T-helper 2 cell treated with Interferon-gamma antibody and Interleukin-4, amounts not matched to agents 5 μg/mL and 100 μg/mL, for 36 hours (primary cell): ENCODE measurements at places on chromosomes 2 and 18.

- DNase-seq, result no peak
These were observed 60.9 kb upstream of the TMEM17 start for GRCh38 chr2:62566847-62567246.

DNA sequence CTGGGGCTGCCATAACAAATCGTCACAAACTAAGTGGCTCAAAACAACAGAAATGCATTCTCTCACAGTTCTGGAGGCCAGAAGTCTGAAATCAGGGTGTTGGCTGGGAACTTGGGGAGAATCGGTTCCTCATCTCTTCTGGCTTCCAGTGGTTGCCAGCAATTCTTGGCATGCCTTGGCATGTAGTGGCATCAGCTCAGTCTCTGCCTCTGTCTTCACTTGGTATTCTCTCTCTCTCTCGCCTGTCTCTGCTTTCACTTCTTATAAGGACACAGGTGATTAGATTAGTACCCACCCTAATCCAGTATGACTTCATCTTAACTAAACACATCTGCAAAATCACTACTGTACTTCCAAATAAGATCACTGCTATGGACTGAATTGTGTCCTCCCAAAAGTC, 695.4 kb upstream of the ID2 start:
- DNase-seq, result no peak

- DNase-seq, result no peak
These were observed 8.9 kb upstream of the GIGYF2 start for GRCh38 chr2:232688201-232688600.

DNA sequence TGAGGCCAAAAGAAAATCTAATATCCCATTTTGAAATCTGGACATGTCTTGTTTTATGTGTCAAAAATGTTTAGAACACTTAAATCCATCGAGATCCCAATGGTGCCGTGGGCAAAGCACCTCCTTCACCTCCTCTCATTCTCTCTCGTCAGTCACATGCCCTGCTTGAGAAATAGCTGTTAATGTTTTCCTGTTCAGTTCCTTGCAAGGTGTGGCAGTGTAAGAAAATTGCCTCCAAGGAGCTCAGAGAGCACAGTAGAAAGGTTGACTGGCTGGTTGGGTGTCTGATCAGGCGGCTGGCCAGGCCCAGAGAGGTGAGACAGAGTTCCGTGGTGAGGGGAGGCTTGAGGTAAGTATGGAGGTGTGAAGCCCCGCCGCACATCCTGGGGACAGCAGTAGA, 210.2 kb downstream of the TSN start:
- no peak for DNase-seq

DNA sequence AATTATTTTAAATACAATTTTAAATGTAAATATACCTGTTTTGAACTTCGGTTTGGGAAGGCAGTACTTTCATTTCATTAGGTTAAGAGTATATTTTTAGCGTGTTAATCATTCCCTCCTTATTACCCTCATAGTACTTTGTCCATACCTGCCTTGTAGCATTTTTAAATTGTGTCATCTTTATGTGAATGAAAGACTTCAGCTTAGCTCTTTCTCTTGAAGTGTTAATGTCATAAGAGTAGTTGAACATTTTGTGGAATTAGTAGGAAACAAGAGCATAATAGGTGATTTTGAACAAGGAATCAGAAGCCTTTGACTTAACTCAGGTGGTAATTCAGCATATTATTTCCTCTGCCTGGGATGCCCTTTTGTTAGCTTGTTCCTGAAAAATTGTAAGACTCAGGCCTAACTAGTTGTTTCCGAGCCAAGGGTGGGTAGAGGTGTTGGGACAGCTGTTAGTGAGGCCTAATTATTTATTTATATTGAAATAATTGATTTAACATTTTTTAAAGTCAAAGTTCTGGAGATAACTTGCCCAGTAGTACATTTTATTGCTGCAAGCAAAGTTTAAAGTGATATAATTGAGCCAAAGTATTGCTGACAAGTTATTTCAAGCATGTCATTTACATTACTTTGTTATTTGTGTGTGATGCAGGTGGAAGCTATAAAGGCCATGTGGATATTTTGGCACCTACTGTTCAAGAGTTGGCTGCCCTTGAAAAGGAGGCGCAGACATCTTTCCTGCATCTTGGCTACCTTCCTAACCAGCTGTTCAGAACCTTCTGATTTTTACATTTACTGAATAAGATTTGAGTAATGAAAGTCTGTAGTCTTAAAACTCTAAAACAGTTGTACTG, 38.7 kb downstream of the DDX1 start:
- DNase-seq, result no peak

- no peak for DNase-seq
These were observed 41.7 kb downstream of the SUMO1 start for GRCh38 chr2:202196727-202197126.
